ENCODE measurements at places on chromosomes 1 and 21. TPM values are rescaled to one million over a fixed set of nuclear protein-coding genes. Genes with fewer than 3 reads are reported as not detected.
A peak's percentile ranks its signal among the peaks of the same experiment; 100 is the strongest.

DNA sequence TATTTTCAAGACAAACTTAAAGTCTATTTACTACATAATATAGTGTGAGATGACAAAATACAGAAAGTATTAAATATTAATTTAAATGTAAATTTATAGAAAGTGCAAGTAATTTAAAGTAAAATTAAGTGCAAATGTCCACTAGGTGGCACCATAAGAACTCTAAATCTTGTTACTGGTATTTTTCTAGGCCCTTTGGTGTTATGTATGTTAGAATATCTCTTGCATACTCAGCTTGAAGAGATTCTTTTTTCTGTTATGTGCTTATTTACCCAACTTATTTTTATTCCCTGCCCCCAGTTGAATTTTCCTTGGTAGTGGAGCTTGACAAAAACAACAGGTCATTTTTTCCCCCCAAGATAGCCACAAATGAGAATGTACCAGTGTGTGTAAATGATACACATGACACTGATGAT is 71.5 kb downstream of the RPS6KC1 start:
- no peak overlapping the region for H3K27ac ChIP-seq
- H3K36me3 ChIP-seq, result no peaks in the 10 kb centered on the region
- DNase-seq, result peak; percentile 32
- no peaks in the 10 kb centered on the region for H3K4me1 ChIP-seq
- no peaks in the 10 kb centered on the region for H3K27me3 ChIP-seq
- H3K4me3 ChIP-seq, result no peak overlapping the region

GRCh38 chr1:184297244-184297750 is 89.5 kb upstream of the C1orf21 start:
- DNase-seq, result no peak
- H3K27me3 ChIP-seq, result peaks cover 9% of the 10 kb centered on the region
- H3K27ac ChIP-seq, result no peak overlapping the region

DNA sequence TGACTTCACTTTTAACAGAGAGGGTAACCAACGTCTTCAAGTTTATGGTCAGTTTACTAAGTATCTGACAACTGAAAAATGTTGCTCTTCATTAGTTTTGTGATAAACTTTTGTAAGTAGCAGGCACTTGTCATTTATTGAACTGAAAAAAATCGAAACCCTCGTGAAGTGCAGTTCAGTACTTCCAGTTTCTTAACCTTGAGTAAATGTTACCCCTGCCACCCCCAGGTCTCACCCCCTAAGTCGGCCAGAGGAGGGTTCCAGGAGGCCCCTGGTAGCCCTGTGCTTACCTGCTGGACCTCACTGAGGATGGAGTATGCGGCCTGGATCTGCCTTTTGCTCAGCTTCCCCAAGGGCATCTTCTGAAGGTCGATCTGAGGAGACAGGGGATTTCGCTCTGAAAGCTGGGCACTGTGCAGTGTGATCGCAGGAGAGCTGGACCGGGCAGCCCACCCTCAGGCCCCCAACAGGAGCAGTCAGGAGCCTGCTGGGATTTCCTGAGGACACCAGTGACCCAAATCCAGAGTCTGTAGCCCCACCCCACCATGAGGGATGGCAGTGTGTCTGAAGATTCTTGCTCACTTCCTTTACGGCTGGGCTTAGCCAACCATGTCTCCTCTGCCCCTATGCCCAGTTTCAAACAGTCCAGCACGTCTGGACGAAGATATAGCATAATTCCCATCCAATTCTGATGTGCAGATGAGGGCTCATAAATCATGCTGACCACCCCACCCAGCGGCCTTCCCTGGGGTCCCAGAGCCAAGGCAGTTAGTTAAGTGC is 37.6 kb downstream of the PARP1 start:
- DNase-seq, result no peak
- no peak overlapping the region for H3K27ac ChIP-seq
- no peak overlapping the region for H3K4me3 ChIP-seq
- H3K36me3 ChIP-seq, result peaks cover 47% of the 10 kb centered on the region
- no peaks in the 10 kb centered on the region for H3K4me1 ChIP-seq
- no peaks in the 10 kb centered on the region for H3K27me3 ChIP-seq

GRCh38 chr21:37758982-37759381 is 157.3 kb downstream of the KCNJ6 start:
- H3K27me3 ChIP-seq, result no peaks in the 10 kb centered on the region
- H3K36me3 ChIP-seq, result no peaks in the 10 kb centered on the region
- DNase-seq, result no peak
- H3K27ac ChIP-seq, result no peak overlapping the region
- H3K4me1 ChIP-seq, result no peaks in the 10 kb centered on the region
- H3K4me3 ChIP-seq, result no peak overlapping the region

The TSSK3 gene
- total RNA-seq, result 2.2 TPM

The ASH1L gene
- 44.1 TPM for total RNA-seq

The MASP2 gene
- not detected for total RNA-seq

The CD84 gene
- 16.2 TPM for total RNA-seq

The C1QC gene
- not detected for total RNA-seq

The KLHDC9 gene
- total RNA-seq, result 0.30 TPM
